RPMI7951 (cell line): ENCODE measurements at places on chromosomes 13 and 19.

- DNase-seq: no peak
Observed at GRCh38 chr13:22076658-22077057, 405.8 kb downstream of the FGF9 start.

DNA sequence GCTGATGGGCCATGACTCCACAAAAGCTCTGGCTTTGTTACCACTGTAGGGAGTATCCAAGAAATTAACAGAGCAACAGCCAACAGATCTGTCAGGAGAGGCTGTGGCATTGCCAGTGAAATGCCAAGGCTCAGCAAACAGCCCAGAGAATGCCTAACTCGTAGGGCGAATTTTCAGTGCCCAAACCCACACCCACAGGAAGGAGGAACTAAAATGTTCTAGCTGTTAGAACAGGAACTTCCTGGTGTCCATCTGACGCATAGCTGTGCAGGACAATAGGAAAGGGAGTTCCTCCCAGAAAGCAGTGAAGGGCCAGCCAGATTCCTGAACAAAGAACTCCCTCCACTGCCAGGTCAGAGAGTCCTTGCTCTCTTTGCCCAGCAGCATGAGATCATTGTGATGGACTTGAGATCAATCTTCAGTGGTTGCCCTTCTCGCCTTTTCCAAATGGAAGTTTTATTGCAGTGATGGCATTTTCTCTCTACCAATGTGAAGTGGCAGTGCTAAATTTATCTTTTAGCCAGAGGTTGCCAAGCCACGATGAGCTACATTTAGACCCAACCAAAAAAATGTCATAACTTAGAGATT is 224.2 kb upstream of the STARD13 start:
- peak; percentile 63 for DNase-seq

- no peak for DNase-seq
Observed at GRCh38 chr13:110669036-110669435, 36.9 kb downstream of the CARS2 start.

DNA sequence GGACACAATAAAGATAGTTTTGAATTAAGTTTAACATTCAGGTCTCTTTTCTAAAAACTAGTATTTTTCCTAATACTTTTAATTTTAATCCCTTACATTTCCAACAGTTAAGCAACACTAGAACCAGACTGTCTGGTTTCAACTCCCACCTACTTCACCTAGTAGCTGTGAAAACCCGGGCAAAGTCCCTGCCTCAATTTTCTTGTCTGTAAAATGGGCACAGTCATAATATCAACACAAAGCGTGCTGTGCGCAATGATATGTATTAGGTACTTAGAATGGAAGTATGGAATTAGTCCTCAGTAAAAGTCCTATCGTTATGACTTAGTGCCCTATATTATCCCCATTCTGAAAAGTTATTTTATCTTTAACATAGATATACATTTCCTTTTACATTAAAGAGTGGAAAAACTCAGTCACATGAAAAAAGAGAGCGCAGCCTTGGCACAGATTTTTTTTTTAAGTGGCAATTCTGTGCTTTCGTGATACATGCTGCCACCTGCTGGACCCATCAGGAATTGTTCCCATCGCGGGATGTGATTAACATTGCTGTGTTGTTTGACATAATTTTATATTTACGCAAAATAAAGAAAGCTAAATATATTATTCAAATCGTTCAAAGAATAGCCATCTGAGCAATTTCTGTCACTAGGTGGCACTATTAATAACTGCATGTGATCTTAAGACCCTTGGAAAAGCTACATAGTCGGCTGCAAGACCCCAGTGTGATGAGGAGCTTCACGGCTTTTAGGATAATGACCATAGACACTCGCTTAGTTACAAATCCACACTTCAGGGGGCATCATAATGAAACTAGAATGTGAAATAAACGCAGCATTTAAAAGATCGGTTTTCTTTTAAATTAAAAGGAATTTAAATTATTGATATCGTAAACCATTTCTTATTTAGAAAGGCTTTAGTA is 59.9 kb downstream of the LIG4 start:
- peak; percentile 18 for DNase-seq

GRCh38 chr13:56893843-56894242 is 246.9 kb upstream of the PRR20A start:
- no peak for DNase-seq

DNA sequence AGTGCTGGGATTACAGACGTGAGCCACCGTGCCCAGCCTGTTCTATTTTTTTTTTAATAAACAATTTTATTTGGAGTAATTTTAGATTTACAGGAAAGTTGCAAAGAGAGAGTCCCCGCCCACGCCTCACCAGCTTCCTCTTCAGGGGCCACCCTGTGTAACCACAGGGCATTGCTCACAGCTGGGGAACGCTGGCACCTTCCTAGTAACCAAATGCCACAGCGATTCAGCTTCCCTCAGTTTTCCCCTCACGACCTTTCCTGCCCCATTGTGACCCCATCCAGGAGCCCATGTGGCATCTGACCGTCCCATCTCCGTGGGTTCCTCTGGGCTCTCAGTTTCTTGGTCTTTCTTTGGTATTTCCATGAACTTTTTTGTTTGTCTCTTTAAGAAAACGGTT is 83.9 kb downstream of the GNG7 start:
- peak; percentile 75 for DNase-seq

DNA sequence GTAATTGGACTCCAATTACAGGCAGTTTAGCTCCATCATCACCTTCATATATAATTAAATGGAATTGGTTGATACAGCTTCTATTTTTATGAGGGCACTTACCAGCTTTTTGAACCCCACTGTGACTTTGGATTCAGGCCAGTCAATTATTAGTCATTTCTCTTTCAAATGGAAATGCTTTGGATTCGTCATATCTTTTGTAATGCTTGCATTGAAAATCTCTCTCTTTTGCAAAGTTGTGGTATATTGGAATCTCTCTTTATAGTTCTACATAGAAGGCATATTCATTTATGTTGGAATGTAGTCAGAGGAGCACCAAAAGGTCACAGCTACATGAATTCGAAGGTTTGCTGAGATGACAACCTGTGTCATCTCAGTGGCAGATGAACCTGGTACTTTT is 1074.3 kb upstream of the SLC10A2 start:
- DNase-seq: no peak

- no peak for DNase-seq
Observed at GRCh38 chr19:19417628-19418245, 12.3 kb downstream of the GATAD2A start.

DNA sequence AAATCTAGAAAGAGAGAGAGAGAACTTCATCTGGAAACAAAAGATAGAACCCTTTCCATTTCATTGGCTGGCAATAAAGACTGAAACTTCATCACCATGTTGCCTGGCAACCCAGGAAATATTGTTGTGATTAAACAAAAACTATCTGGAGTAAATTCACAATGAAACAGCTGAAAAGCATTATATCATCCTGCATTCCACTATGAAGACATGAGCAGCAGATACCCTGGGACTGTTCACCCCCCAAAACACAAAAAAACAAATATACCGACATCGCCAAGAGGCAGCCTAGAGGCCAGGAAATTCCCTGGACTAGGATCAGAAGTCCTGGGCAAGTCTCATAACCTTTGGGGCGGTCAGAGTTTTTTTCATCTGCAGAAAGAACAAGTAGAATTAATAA is 158.3 kb downstream of the FOXO1 start:
- DNase-seq: peak; percentile 19

DNA sequence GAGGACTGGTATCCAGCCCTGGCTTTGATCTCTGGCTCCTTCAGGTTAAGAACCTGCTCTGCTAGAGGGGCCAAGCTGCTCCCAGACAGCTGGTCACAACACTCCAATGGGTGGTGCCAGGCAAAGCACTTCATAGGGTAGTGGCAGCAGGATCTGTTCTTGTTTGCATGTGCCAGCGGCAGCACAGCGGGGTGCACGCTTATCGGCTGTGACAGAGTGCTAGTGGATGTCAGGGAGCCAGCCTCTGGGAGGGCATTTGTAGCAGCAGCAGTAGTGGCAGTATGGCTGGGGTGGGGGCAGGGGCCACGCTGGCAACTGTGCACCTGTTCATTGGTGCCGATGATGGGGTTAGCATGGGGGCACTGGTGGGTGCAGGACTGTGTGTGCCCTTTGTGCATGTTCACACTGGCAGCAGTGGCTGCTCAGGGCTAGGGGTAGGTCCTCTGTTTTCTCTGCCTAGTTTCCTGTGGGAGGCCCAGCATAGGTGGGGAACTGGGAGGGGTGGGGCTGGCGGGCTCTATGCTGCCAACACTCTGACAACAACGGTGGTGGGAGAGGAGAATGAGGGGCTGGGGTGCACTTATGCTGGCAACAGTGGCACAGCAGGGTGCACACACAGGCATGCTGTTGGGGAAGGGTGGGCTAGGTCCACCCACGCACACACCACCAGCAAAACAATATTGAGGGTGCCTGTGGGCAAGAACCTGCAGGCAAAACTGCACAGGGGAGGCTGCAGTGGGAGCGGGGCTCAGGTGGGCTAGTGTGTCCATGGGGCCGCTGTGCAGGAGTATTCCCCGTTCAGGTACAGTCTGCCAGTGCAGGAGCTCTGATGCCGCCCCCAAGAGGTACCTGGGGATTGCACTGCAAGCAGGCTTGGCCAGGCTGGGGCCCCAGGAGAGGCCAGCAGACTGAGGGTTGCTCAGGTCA is 19.3 kb downstream of the AP1M1 start:
- no peak for DNase-seq

DNA sequence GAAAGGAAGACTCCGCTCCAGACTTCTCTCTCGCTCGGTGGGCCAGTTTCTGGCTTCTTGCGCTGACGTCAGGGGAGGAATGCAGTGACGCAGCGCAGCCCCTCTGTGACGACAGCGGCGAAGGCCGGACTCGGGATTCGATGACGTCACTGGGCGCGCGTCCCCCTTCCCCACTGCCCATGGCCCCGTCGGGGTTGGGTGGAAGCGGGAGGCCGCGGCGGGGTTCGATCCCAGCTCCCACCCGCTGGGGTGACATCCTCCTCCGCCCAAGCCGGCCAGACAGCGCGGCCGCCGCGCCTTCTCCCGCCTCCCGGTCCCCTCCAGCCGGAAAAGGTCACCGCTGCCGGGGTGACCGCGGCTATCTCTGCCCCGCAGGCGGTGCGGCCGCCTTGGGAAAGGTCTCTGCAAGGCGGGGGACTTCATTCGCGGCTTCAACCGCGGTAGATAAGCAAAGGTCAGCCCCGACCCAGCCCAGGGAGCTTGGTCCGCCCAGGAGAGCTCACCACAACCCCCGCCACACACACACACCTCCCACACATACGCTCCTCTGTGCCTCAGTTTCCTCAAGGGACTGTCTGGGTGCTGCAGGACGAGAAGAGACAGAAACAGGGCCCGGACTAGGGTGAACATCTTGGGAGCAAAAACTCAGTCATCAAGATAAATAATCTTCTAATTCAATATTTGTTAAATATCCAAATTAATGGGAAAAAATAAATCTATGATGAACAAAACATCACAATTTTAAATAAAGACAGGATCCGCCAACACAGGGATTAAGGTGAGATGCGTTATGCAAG is 844 bp upstream of the RFX1 start:
- DNase-seq: no peak

DNA sequence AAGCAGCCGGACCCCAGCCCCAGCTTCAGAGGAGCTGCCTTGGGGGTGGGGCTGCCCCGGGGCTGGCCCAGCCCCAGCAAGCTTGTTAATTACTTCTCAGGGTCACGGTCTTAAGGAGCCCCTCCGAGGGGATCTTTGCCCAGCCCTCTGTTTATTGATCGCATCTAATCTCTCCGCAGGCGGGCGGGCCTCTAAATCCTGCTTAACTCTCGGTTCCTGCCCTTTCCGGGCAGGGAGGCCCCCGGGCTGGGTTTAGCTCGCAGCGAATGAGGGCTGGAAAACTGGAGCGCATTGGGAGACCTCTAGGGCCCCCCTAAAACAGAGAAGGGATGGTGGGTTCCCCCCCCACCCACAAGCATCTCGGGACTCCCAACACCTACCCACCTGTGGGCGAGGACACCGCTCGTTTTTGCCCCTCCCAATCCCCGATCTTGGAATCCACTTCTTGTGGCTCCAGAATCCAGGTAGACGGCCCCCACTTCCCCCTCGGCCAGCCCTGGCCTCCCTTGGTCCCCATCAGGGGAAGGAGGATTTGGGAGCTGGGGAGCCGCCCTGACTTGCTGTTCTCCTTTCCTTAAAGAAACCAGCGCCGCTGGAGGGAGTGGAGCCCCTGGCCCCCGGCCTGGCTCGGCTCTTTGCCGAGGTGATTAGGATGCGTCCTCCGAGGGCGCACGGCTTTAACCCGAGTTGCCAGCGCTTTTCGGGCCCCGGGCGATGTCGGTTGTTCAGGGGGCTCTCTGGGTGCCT is 59.5 kb upstream of the ADGRL1 start:
- no peak for DNase-seq

DNA sequence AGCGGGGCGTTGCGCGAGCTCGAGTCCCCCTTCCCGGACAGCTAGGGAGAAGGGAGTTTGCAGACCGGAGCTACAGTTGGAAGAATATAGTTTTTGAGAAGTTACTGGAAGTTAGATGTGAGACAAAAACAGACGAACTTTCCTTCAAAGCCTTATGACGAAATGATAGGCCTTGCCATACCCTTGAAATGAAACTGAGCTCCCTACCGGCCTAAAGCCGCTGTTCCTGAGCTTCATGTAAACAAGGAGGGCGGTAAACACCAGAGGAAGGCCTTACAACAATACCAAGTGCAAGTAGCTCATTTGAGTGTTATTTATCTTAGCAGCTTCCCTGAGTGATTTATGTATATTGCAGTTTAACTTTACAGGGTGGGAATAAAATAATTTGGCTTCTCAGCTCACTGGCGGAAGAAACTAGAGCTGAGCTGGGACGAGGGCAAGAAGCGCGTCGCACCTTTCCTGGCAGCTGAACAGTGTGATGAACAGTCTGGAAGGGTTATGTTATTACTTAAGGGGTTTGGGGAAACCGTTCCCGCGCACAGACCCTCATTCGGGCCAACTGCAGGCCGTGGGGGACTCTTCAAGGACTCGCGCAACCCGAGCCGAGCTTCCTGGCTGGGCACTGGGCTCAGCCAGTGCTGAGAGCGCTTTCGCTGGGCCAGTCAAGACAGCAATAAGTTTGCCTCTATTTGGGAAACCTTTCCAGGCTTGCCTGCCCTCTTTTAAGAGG is 111.2 kb downstream of the KCNRG start:
- DNase-seq: peak; percentile 38

GRCh38 chr13:64540468-64540867 is 2689.7 kb downstream of the PCDH9 start:
- DNase-seq: no peak

- no peak for DNase-seq
Observed at GRCh38 chr19:45128806-45129205, 32.0 kb downstream of the NKPD1 start.

GRCh38 chr19:3834349-3835054 is 34.3 kb downstream of the ZFR2 start:
- DNase-seq: no peak

DNA sequence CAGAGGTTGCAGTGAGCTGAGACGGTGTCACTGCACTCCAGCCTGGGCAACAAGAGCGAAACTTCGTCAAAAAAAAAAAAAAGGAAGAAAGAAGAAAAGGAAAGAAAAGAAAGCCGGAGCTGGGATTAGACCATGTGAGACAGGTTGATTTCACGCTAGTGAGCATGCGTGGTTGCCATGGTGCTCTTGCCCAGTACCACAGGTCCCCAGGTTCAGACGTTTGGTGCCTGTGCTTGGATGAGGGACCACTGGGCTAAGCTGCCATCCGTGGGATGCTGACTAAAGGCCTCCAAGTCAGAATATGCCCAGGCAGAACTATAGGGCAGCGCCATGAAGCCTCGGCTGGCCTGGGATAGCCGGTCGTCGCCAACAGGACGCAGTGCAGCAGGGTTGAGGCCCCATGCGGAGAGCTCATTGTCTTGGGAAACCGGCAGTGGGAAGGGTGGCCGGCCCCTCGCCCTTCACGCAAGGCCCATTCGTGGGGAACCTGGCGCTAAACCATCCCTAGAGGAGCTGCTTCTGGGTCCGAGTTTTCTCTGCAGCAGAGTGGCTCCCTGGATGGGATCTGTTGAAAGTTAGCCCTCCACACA is 7.2 kb upstream of the TEX101 start:
- no peak for DNase-seq
